ENCODE measurements at places on chromosomes 5 and 9.

- DNase-seq, result no peak
Observed at GRCh38 chr5:148961261-148962199, 101.3 kb downstream of the SH3TC2 start.

DNA sequence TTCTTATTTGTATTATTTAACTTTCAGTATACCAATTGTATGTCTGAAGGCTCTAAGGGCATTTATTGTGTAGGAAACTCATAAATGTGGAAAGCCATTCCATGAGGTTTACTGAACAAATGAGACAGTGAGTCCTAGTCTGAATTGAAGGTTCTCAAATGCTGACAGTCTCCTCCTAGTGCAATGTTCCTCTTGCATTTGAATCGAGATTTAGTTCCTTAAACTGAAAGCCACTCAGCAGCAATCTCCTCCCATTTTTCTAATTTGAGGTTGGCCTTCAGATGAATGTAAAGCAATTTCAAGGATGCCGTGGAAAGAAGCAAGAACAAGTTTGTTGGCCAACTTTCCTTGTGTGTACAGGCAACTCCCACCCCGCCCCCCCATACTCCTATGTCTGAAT is 493.2 kb upstream of the KLF4 start:
- DNase-seq, result no peak

DNA sequence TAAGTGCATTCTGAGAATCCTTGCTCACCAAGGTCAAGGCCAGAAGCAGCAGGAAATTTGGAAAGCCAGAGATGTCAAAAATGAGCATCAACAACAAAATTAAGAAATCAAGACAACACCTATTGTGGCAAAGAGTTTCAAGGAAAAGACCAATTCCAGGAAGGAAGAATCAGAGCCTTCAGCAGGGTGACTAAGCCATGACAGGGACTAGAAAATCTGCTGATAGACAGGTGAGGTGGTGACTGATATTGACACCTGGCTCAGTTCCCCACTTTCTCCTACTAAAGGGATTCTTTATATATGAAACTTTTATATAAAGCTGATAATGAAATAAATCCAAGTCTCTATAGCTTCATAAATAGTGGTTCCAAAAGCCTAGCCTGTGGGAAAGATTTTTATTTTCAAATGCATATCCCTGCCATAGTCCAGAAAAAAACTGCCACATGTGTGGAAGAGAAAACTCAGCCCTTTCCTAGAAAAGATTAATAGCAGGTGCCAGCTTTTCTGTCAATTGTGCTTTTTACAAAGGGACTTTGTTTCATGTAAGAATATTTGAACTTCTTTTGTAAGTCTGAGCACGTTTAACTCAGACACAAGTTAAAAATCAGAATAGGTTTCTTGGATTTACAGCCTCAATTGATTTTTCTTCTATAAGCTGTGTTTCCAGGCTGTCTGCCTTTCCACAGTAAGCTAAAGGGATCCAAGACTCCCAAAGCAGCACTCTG is 81.1 kb upstream of the GRAMD2B start:
- DNase-seq, result no peak

DNA sequence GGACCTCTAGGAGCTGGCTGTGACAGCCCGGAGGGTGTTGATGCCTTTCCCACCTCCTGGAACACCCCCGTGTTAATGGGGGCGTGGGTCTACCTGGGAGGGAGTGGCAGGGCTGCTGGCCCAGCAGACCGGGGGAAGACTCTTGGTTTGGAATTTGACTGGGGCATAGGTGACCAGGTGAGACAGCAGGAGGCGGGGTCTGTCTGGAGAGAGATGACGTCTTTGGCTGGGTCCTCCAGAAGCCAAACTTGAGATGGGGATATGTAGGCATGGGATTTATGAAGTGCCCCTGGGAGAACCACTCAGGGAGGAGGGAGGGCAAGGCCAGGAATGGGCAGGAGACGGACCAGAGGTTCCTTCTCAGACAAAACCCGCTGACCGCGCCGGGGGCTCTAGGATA is 42.6 kb downstream of the NEK6 start:
- no peak for DNase-seq

DNA sequence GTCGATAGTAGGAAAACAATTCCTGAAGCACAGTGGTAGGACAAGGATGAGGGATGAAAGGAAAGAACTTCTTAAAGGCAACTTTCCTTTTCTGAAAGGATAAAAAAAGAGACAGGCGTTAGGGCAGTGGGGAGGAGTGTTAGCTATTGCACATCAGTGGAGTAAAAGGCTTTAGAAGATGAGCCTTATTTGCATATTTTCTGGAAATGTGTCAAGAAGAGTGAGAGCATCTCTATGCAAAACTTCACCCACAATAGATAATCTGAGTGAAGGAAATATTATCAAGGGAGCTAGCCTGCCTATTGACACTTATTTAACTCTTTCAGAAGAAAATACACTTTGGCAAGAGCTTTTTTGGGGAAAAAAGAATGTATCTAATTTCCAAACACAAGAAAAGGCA is 151.6 kb downstream of the MACIR start:
- DNase-seq, result no peak

- no peak for DNase-seq
Observed at GRCh38 chr5:42636425-42636824, 120.2 kb upstream of the CCDC152 start.

DNA sequence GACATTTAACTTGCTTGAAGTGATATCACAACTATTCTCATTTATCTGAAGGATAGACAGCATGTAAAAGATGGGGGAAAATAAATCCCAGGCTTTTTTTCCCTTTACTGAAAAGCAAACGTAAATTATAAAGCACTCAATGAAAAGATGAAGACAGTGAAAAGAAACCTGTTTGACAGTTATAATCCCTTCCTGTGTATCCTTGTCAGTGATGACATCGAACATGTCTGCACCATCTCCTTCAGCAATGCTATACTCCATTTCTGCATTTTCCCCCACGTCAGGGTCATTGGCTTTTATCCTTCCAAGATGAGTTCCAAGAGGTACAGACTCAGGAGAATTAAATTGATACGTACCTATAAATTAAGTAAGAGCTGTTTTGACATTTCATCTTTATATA is 134.9 kb downstream of the CDH9 start:
- no peak for DNase-seq

DNA sequence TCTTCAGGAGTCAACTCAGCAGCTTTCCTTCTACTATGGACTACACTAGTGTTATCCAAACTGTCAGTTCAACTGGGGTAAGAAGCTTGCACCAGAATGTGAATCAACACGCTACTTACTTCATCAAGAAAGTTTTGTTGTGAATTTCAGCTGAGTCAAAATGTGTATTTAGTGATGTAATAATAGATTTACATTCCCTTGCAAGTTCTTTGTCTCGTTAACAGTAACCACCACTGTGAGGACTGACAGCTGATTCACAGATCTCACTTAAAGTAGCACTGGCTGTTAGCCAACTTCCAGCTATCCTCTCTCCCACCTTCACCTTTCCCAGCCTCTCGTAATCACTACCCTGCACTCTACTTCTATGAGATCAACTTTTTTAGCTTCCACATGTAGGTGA is 445.3 kb downstream of the NTRK2 start:
- no peak for DNase-seq

GRCh38 chr5:124025306-124025845 is 513.4 kb downstream of the CSNK1G3 start:
- no peak for DNase-seq

- no peak for DNase-seq
Observed at GRCh38 chr5:176388003-176388443, 375 bp downstream of the NOP16 start.

- no peak for DNase-seq
Observed at GRCh38 chr9:111957856-111958631, 61.4 kb downstream of the UGCG start.

DNA sequence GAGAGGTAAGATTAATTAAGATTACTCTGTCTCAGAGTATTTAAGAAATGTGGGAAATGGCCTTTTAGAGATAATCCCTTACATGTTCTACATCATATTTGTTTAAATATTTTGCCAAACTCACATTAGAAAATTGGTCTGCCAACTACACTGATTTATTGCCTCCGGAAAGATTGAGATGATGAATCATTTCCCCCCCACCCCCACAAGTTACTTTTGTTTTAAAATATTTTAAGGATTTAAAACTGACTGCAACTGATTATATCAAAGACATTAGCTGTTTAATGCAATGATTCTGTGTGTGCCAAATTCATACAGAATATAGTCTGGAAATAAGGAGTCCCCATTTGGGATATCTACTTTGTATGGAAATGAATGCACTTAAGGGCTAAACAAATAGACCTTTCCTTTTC is 674.4 kb downstream of the PRR16 start:
- no peak for DNase-seq

- DNase-seq, result no peak
Observed at GRCh38 chr9:115466756-115467155, 348.8 kb upstream of the TNC start.

GRCh38 chr9:79706512-79706911 is 134.7 kb downstream of the TLE4 start:
- DNase-seq, result no peak

GRCh38 chr9:76704593-76705204 is 59.5 kb upstream of the PCA3 start:
- no peak for DNase-seq

DNA sequence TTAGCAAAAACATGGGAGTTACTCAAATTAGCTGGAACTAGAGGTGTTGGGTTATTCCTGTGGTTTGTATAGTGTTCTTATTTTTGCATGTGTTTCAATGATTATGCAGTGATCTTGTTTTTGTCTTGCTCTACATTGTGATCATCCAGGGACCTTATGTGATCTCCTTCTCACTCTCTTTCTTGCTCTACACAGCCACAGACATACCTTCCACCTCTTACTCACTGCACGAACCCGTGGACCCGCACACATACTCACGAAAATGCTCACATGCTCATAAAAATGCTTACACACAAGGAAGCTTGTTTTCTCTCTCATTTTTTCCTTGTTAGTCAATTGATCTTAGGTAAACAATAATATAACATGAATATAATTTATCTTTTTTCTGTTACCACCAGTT is 187.1 kb downstream of the KDM4C start:
- no peak for DNase-seq

DNA sequence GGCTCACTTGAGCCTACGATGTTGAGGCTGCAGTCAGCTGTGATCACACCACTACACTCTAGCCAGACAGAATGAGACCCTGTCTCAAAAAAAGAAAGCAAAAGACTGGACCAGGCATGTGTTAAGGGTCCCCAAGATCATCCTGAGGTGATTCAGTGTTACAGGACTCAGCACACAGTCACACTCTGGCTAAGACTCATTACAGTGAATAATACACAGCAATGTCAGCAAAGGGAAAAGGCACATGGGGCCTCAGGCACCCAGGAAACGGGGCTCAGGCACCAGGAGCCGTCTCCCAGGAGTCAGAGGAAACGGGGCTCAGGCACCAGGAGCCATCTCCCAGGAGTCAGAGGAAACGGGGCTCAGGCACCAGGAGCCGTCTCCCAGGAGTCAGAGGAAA is 39.2 kb upstream of the NRARP start:
- no peak for DNase-seq

DNA sequence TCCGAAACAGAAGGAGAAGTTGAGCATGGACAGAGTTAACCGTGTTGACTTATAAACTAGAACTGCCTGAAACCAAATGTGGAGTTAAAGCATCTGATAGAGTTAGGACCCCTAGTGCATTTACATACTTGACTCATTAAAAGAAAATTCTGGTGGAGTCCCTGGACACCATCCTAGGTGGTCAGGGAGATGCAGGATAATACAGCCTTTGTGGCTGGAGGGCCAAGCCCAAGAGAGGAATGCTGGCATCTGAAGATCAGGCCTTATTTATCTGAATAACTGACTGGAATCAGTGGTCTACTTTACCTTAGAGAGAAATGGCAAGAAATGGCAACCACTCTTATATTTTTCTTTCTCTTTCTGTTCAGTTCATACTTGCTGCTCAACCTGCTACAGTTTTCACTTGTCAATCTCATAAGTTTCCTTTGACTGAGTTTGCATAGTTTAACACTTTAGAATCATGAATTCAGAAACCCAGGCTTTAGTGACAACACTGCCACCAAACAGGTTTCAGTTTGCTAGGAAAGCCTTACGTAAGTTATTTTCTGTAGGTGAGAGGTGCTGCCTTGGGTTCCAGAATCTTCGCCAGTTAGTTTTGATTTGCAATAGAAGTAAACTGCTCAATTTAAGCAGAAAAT is 10.2 kb downstream of the CMYA5 start:
- no peak for DNase-seq

GRCh38 chr5:68252673-68253623 is 37.4 kb downstream of the PIK3R1 start:
- peak; percentile 33 for DNase-seq

DNA sequence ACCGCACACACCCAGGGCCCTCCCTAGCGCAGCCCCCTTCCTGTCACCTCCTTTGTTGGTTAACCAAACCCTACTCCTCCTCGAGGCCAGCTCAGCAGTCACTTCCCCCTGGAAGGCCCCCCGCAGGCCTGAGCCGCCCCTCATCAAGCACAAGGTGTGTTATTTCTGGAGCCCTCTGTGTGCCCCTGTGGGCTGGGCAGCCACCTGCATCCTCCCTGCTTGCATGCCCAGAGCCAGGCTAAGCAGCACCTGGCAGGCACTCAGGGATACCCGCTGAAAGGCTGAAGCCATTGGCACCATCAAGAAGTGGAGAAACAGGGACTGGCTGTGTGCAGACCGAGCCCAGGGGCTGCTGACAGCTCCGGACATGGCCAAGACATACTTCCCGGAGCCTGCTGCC is 121.8 kb downstream of the ZNF354C start:
- DNase-seq, result no peak

DNA sequence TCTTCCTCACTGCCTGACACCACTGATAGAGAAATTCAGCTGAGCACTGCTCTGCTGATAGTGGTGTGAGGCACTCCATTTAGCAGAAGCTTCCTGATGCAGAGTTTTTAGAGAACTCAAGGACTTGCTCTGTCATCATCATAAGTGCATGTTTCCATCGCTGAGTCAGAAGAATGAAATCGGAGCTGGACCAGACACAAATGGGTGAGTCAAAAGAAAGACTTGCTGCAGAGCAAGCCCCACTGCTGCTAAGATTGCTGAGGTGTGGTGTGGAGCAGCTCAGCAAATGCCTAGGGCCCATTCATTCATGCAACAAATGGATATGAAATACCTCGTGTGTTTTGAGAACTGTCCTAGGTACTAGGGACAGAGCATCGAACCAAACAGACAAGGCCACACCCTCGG is 410.2 kb upstream of the SLC30A5 start:
- DNase-seq, result no peak

- DNase-seq, result no peak
Observed at GRCh38 chr5:88355490-88356050, 86.9 kb upstream of the TMEM161B start.

DNA sequence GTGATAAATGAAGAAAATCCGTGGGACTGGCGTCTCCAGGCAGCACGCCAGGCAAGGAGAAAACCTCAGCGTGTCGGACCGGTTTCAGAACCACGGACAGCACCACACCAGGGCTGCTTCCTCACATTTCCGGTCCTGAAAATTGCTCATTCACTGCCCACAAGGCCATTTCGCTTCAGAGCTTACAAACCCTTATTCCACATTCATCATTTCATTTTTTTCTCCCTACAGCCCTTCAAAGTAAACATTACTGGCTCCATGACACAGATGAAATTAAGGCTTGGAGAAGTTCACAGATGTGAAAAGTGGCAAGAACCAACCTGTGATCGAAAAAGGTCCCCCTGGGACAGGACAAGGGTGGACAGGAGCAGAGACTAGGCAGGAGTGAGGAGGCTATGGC is 1.5 kb upstream of the GPRIN1 start:
- no peak for DNase-seq
